T-helper 17 cell (primary cell): ENCODE measurements at places on chromosomes 4 and X. TPM values are rescaled to one million over a fixed set of nuclear protein-coding genes. Genes with fewer than 3 reads are reported as not detected.

- no peak for DNase-seq
- no peak overlapping the region for H3K4me3 ChIP-seq
- H3K36me3 ChIP-seq: no peaks in the 10 kb centered on the region
- peaks cover 19% of the 10 kb centered on the region for H3K4me1 ChIP-seq
- no peaks in the 10 kb centered on the region for H3K27me3 ChIP-seq
These were observed 11.3 kb downstream of the CPEB2 start for GRCh38 chr4:15013585-15013984.

- H3K4me3 ChIP-seq: no peak overlapping the region
- no peaks in the 10 kb centered on the region for H3K4me1 ChIP-seq
- DNase-seq: no peak
- no peaks in the 10 kb centered on the region for H3K36me3 ChIP-seq
- peaks cover 6% of the 10 kb centered on the region for H3K27me3 ChIP-seq
- no peak overlapping the region for H3K27ac ChIP-seq
These were observed 174.9 kb upstream of the BANK1 start for GRCh38 chr4:101615652-101616051.

The BTK gene
- 13.8 TPM for total RNA-seq

The RIPPLY1 gene
- total RNA-seq: not detected

- H3K36me3 ChIP-seq: no peaks in the 10 kb centered on the region
- H3K4me3 ChIP-seq: no peak overlapping the region
- no peak overlapping the region for H3K27ac ChIP-seq
- DNase-seq: no peak
These were observed 24.0 kb upstream of the XIAP start for GRCh38 chrX:123835661-123836371.

The CENPVL1 gene
- not detected for total RNA-seq

DNA sequence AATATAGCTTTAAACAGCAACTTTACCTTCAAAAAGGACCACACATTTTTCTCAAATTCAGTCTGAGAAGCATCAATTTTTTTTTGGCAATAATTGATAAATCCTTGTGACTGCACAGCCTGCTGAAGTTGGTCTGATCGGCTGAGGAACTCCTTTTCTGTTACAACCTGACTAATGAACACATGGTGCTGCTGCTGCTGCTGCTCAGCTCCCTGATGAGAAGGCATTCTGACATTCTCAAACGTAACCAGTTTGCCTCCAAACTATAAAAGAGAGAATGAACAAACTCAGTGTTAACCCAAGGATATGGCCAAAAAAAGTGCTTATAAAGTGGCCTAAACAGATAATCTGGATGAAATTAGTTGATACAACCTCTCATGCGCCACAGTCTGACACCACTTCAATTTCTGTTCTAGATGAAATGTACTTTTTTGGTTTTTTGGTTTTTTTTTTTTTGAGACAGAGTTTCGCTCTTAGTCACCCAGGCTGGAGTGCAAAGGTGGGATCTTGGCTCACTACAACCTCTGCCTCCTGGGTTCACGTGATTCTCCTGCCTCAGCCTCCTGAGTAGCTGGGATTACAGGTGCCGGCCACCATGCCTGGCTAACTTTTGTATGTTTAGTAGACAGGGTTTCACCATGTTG lies 26.5 kb downstream of the SEC31A start:
- H3K4me3 ChIP-seq: peak overlapping the region; percentile 19
- H3K27ac ChIP-seq: peak overlapping the region; percentile 88
- peaks cover 12% of the 10 kb centered on the region for H3K36me3 ChIP-seq
- no peaks in the 10 kb centered on the region for H3K27me3 ChIP-seq

DNA sequence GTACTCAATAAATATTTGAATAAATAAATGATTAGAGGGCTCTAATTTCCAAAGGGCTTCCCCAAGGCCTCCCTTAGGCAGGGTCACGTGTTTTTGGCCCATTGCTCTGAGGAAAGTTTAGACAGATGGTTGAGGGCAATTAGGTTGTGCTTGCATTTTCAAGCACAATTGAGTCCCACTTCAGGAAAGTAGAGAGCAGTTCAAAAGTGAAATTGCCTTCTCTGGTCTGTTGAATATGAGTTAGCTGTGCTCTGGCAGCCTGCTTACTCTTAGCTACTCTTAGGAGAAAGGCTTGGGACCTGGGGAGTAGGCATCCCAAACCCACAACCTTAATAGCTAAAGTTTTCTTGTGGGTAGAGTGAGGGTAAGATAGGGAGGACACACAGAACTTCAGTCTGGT lies 9.0 kb upstream of the DRP2 start:
- no peak for DNase-seq
- no peaks in the 10 kb centered on the region for H3K36me3 ChIP-seq
- no peak overlapping the region for H3K4me3 ChIP-seq

The EFNB1 gene
- total RNA-seq: 6.6 TPM

DNA sequence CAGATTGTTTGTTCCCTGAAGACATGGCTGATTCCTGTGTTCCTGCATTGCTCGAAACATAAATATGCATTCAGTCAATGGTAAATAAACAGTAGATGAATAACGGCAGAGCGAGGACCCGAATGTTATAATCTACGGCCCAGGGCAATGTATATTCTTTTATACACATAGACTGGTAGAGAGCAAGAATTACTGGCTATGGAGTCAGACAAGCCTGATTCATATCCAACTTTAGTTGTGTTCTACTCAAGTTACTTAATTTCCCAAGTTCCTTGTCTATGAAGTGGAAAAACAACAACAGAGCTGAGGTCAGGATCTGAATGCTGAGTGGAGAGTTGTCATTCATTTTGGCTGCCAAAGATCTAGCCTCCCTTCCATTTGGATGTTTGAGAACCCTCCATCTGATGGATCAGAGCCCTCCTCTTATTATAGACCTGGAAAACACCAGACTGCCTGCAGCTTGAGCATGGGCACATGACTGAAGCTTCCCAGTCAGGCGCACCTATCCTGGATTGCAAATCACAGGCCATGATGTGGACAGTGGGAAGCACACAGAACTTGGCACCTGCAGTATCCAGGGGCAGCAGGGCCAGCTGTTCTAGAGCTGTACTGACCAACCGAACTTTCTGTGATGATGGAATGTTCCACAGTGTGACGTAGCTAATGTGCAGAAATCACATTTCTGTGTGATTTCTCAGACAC lies 80.1 kb downstream of the FAM184B start:
- no peak overlapping the region for H3K4me3 ChIP-seq
- no peaks in the 10 kb centered on the region for H3K36me3 ChIP-seq
- DNase-seq: no peak

DNA sequence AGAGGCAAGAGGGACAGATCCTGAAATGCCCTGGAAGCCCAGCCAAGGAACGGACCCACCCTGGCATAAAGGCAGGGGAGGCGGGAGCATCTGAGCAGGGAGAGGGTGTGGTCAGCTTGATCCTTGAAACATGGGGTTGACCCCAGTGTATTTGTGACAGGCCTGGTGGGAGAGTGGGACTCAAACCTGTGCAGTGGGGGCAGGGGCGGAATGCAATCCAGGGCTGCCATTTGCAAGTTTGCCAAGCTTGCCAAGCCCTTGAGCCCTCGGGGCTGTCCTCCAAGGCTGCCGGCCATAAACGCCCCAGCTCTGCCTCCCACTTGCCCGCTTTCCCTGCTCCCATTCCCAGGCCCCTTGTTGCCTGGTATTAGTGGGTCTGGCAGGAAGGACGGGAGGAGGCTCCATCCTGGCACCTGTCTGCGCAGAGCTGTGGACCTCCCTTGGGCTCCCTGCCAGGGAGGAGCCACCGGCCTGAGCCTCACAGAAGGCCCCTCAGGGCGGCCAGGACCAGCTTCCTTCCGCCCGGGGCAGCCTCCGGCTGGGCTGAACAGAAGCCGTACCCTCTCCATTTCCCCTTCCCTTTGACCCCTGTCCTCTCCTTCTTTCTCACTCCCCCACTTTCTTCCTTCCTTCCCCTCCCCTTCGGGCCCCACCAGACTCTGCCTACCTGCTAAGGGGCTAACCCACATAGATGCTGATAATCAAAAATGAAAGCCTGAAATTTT lies 661 bp downstream of the S100P start:
- no peaks in the 10 kb centered on the region for H3K27me3 ChIP-seq
- H3K4me1 ChIP-seq: peaks cover 63% of the 10 kb centered on the region
- DNase-seq: no peak
- peak overlapping the region; percentile 100 for H3K27ac ChIP-seq
- H3K4me3 ChIP-seq: peak overlapping the region; percentile 80

DNA sequence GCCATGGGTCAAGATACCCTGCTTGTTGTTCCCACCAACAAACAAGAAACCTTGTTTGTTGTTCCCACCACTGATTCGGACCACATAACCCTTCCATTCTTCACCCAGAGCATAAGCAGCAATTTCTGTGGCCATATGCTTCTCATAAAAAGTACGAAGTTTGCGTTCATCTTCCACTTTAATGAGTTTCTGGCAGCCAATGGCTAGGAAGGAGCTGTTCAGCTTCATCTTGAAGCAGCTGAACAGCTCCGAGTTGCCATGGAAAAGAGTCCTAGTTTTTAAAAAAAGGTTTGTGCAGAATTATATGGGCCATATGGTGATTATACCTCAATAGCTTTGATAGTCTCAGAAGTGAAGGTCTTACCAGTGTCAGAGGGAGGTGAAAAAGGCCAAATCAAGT lies 65.3 kb downstream of the ENOPH1 start:
- no peaks in the 10 kb centered on the region for H3K4me1 ChIP-seq
- peaks cover 3% of the 10 kb centered on the region for H3K36me3 ChIP-seq
- H3K4me3 ChIP-seq: no peak overlapping the region
- DNase-seq: no peak

DNA sequence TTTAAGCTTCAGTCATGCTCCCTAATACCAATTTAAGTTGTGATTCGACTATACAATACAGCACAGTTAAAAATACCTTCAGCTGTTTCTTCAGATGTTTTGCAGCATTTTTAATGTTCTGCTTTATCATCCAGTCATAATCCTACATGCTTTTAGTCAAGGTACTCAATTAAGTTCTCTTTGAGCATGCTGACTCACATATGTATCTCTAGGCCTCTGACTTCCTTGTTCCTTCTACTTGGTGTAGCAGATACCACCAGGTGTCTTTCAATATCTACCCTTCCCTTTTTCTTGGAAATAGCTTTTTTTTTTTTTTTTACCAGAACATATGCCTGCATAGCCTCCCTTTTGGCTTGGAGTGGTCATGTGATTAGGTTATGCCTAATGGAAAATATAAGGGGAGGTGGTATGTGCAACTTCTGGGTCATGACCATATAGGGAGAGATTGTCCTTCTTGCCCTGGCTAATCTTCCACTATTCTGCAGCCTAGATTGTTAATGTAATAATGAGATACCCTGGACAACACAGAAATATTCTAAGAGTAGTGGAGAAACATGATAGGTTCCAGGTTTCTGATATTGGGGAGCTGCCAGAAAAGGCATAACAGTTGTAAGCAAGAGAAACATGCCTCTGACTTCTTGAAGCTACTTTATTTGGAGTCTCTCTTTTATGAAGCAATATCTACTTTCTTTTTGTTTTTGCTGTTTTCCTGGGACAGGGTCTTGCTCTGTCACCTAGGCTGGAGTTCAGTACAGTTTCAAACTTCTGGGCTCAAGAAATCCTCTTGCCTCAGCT lies 737.2 kb upstream of the SLIT2 start:
- H3K4me3 ChIP-seq: no peak overlapping the region
- H3K4me1 ChIP-seq: no peaks in the 10 kb centered on the region
- no peaks in the 10 kb centered on the region for H3K27me3 ChIP-seq
- no peak overlapping the region for H3K27ac ChIP-seq
- no peaks in the 10 kb centered on the region for H3K36me3 ChIP-seq

DNA sequence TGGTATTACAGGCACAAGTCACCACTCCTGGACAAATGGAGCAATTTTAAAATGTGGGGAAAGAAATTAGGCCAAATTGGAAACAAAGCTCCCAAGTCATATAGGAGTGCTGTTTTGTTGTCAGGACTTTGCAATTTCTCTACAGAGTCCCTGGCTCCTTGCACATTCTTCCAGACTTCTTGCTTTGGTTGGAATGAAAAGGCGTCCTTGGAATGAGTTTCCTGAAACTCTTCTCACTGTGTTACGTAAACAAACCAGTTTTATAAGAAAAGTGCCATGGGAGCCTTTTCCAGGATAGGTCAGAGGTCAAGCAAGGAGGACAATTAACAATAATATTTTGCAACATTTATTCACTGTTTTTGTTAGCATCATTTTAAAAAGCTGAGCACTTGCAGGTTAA lies 32.4 kb upstream of the KIT start:
- H3K27me3 ChIP-seq: peaks cover 9% of the 10 kb centered on the region
- H3K27ac ChIP-seq: no peak overlapping the region
- DNase-seq: no peak
- H3K4me3 ChIP-seq: no peak overlapping the region
- H3K36me3 ChIP-seq: no peaks in the 10 kb centered on the region

The RENBP gene
- total RNA-seq: 11.5 TPM

GRCh38 chrX:8743126-8743732 lies 11.3 kb upstream of the ANOS1 start:
- no peak overlapping the region for H3K4me3 ChIP-seq
- peak; percentile 16 for DNase-seq
- no peak overlapping the region for H3K27ac ChIP-seq
- no peaks in the 10 kb centered on the region for H3K27me3 ChIP-seq
- H3K36me3 ChIP-seq: no peaks in the 10 kb centered on the region

DNA sequence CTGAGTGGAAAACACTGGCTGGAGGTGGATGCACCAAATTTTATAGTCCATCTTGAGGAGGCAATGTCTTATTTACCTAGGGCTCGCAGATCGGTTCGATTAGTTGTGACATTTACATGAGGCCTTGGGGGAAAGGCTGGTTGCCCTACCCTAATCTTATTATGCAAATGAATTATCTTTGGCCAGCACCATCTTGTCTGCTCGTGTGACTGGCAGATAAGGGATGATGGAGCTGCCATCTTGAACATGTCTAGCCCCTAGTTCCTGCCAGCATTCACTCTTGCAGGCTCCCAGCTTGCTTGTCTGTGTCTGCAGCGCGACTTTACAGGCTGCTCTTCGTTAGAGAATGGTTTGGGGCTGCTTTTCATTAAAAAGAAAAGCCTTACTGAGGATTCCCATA lies 61.9 kb downstream of the SEC24B start:
- H3K36me3 ChIP-seq: no peaks in the 10 kb centered on the region
- no peak for DNase-seq
- H3K4me1 ChIP-seq: peaks cover 5% of the 10 kb centered on the region
- no peak overlapping the region for H3K4me3 ChIP-seq
- H3K27me3 ChIP-seq: no peaks in the 10 kb centered on the region

- H3K4me1 ChIP-seq: no peaks in the 10 kb centered on the region
- no peak for DNase-seq
- H3K27me3 ChIP-seq: peaks cover 48% of the 10 kb centered on the region
These were observed 60.9 kb upstream of the TRPC3 start for GRCh38 chr4:122012735-122013134.

The PPP2R2C gene
- total RNA-seq: not detected

DNA sequence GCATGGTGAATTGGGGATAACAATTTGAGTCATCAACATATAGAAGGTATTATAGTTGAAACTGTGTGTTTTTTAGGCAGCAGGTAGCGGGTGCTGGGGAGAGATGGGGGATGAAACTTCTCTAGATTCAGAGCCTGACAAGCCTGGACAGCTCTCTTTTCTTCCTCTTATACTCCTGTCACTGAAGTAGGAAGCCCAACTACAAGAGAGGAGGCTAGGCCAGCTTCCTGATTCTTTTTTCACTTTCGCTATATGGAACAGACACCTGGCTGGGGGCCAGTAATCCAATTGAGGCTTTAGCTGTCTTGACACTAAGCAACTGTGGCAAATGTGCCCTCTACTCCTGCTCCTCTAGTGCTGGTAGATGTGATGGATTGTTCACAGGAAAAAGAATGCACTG lies 69.2 kb downstream of the PHKA1 start:
- DNase-seq: no peak
- no peaks in the 10 kb centered on the region for H3K4me1 ChIP-seq
- no peak overlapping the region for H3K27ac ChIP-seq
- H3K36me3 ChIP-seq: no peaks in the 10 kb centered on the region
